ENCODE measurements at places on chromosomes 12 and 14.

GRCh38 chr14:100903134-100903468 lies 421 bp downstream of the RTL1 start:
- no peak for DNase-seq

GRCh38 chr12:62711631-62712241 lies 223.2 kb downstream of the PPM1H start:
- no peak for DNase-seq

DNA sequence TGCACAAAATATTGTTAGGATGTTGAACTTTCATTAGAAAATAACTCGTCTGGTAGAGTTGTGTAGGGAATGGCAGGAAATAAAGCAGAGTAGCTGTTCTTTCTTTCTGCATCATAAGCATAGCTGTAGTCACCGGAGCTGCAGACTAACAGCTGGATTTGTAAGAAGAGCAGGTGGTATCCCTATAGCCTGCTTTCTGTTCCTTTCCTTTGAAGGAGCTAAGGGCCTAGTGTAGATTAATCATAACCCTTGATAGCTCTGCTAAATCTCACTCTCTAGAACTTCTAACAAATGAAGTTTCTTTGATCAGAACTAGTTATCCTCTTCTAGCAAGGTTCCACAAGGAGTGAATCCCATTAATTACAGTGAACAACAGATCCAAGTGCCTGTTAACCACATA lies 3.5 kb downstream of the LMO3 start:
- DNase-seq: no peak

GRCh38 chr14:50342221-50343078 lies 30.3 kb downstream of the DMAC2L start:
- DNase-seq: no peak

- DNase-seq: no peak
Measured at GRCh38 chr12:2902272-2902880, 11.7 kb downstream of the TULP3 start.

DNA sequence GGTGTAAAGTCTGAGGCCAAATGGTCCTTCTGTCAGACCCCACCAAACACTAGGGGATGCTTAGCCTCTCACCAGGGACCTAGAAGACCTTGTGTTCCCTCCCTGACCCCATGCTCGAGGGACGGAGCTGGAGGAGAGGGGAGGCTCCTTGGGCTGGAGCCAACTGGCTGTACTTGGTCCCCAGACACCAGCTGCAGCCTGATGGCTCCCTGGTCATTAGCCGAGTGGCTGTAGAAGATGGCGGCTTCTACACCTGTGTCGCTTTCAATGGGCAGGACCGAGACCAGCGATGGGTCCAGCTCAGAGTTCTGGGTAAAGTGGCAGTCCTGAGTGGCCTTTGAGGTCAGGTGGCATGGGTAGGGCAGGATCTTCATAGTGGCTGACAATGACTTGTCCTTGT lies 29.0 kb downstream of the PAPLN start:
- DNase-seq: no peak

- DNase-seq: no peak
Measured at GRCh38 chr12:3531496-3531895, 40.5 kb downstream of the PRMT8 start.

- no peak for DNase-seq
Measured at GRCh38 chr12:57604454-57604991, at the start of gene DTX3. Gene DTX3, plus strand, starts transcription at chr12:57604824. Its CDS starts 1,694 bp downstream, at chr12:57606518.

DNA sequence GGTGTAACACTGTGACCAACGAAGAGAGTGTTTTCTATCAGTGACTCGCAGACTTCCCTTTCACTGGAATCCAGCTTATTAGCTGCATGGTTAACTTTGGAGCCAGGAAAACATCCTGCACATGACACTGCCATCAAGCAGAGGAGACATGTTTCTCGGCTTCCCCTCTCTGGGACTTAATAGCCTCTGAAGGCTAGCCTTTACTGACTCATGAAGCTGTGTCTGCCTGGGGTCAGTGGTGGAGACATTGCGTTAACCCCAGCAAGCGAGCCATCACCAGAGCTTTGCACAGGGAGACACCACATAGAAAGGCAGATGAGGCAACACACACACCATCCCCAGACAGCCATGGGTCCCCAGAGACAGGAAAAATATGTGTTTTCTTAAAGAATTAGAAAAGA lies 126.9 kb upstream of the PRICKLE1 start:
- no peak for DNase-seq

DNA sequence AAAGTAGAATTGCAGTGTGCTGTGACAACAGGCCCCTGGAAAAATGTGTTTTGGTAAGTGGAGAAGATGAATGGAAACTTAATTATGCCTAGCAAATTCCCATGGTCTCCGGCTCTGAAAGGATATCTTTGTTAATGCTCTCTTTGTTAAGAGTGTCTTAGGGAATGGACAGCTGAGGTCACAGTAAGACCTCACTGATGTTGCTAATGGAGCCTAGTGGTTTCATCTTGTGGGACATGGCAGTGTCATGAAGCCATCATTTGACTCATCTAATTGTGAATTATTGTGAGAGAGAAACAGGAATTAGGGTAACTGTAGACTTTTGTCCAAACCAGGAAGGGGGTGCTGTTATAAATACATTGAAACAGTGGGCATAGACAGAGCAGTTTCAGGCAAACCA lies 330.3 kb downstream of the TMTC2 start:
- no peak for DNase-seq

DNA sequence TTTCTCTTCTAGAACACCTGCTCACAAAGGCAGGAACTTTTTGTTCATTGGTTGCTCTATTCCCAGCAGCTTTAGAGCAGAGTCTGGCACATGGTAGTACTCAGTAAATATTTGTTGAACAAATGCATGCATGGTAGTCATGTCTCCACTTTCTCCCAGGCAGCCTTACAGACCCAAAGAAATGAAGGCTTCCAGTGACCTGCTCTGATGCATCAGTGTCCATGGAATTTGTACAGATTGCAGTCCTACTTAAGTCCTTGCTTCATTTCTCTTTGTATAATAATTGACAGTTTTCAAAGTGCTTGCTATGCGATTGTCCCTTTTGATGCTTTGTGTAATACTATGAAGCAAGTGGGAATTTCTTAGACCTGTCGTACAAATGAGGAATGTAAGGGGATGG lies 119.6 kb downstream of the DERA start:
- no peak for DNase-seq

- no peak for DNase-seq
Measured at GRCh38 chr14:96525452-96525851, 23.3 kb downstream of the PAPOLA start.

GRCh38 chr12:3722368-3722767 lies 30.5 kb downstream of the CRACR2A start:
- no peak for DNase-seq

- DNase-seq: no peak
Measured at GRCh38 chr14:57058319-57058718, 210.4 kb downstream of the EXOC5 start.

DNA sequence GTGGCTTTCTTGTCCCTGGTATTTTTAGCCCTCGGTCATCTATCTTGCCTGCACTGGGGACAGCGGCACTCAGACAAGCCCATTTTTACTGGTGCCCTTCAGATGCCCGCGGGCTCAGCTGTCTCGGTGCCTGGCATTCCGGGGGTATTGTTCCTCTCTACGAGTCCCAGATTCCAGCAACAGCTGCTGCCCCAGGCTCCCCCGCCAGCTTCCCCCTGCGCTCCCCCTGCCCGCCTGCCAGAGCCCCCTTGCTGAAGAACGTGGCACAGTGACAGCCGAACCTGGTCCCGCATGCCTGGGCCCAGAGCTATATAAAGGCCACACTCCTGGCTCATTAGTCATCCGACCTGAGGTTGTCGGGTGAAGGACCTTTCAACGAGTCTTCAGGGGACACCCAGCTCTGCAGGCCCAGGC lies 10.9 kb upstream of the MYL2 start:
- no peak for DNase-seq

DNA sequence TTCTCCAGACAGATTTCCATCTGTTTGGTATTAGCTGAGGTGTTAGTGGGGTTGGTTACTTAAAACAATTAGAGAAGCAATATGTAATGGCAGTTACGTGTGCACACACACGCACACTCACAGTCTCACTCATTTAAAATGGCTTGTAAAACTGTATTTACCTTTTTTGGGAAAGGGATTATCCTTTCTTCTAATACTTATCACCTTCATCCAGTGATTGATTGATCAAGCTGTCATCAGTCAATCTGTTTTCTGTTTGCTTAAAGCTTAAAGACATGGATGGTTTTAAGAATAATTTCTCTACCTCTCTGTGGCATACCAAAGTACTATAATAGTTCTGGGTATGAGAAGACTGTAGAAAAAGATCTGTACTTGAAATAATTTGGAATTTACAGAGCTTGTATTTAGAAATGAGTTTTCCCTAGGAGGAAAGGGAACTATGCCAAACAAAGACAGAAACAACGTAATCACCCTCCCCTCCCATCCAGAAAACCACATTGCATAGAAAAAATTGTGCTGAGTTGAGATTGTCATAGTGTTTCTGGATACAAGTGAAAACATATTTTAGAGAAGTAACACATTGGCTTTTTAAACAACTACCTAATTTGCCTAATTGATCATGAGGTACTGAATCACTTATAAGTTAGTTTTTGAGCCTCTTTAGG lies 455.8 kb downstream of the PCNX1 start:
- DNase-seq: no peak

DNA sequence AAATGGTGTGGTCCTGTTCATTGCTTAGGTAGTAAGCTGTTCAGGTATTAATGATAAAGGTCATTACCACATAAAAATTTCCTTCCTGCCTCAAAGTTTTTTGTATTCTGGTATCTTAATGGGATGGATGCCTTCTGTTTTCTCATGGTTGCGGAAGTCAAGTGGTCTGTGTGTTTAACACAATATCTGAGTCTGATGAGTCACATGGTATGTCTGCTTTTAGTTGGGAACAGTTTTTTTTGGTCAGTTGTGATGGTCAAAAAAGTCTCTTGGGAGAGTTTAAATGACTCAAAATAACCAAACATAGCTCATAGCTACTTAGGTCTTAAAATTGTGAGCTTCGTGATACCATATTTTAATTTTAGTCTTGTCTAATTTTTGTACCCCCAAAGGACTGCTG lies 40.7 kb downstream of the STK38L start:
- DNase-seq: no peak

Measured in activated CD4-positive, alpha-beta T cell treated with anti-CD3 and anti-CD28 coated beads for 1 hour (primary cell).